ENCODE measurements at places on chromosomes 11 and 22.

- DNase-seq: no peak
Measured at GRCh38 chr11:93481279-93481678, 61.9 kb downstream of the SMCO4 start.

DNA sequence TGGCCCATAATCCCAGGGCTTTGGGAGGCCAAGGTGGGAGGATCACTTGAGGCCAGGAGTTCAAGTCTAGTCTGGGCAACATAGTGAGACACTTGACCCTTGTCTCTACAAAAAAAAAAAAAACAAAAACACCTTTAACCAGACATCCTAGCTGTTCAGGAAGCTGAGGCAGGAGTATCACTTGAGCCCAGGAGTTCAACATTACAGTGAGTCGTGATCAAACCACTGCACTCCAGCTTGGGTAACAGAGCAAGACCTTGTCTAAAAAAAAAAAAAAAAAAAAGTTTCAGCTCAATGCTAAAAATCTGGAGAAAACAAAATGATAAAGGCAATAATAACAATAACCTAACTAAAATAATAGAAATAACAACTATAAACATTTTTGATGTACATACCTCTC, 22.6 kb upstream of the APLP2 start:
- no peak for DNase-seq

GRCh38 chr11:119295178-119295577, 21.8 kb downstream of the MCAM start:
- no peak for DNase-seq

DNA sequence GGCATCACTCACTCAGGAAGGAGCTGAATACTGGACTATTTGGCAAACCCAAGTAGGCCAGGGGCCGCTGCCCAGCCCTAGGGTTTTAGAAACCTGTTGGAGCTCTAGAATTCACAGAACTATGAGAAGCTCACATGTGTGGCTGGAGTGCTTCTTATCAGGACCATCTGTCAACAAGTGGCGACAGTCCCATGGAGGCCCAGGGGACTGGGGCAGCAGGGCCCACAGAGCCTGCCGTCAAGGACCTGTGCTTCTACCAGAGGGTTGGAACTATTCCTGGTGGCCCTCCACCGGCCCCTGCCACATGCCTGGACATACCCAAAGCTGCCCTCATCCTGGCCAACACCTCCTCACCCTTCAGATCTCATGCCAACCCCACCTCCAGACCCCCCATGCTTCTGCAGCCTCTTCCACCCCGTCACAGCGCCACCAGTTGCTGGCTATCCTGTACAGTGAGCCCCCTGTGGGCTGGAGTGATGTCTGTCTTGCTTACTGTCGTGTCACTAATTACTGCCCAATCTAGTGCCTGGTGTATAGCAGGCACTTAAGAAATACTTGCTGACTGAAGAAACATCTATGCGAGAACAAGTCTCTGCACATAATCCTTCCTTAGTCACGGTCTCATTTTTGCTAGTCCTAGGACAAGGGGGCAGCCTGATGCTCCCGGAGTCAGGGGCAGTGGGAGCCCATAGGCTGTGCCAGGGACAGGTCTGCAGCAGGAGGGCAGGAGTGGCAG, 27.2 kb upstream of the RASL10A start:
- peak; percentile 14 for DNase-seq

- DNase-seq: no peak
Measured at GRCh38 chr11:77106321-77106720, 3.7 kb downstream of the OMP start.

Measured in NCI-H82 (cell line).